ENCODE measurements at places on chromosomes 2 and 18. TPM values are rescaled to one million over a fixed set of nuclear protein-coding genes. Genes with fewer than 3 reads are reported as not detected.

FKBP7 gene
- total RNA-seq = 9.7 TPM

STARD6 gene
- total RNA-seq = not detected

FECH gene
- total RNA-seq = 21.9 TPM

RAB27B gene
- not detected for total RNA-seq

RAB6C gene
- total RNA-seq = not detected

GULP1 gene
- not detected for total RNA-seq

NCKAP5 gene
- not detected for total RNA-seq

FAM161A gene
- total RNA-seq = 3.4 TPM

OR6B2 gene
- total RNA-seq = not detected

FKBP1B gene
- total RNA-seq = 35.2 TPM

PAX8 gene
- total RNA-seq = 1.5 TPM

CPLX4 gene
- total RNA-seq = not detected

NETO1 gene
- total RNA-seq = not detected

KCTD1 gene
- total RNA-seq = 6.8 TPM

ACMSD gene
- not detected for total RNA-seq

KCNK3 gene
- not detected for total RNA-seq

TLX2 gene
- total RNA-seq = not detected

PPP1R1C gene
- total RNA-seq = 1.5 TPM

PTPRM gene
- 12.6 TPM for total RNA-seq

LOXHD1 gene
- not detected for total RNA-seq

IL1RL1 gene
- 0.06 TPM for total RNA-seq

ABCG8 gene
- total RNA-seq = 8.8 TPM

CHRND gene
- 0.10 TPM for total RNA-seq

IGFBP5 gene
- total RNA-seq = not detected

THSD7B gene
- not detected for total RNA-seq

GCKR gene
- total RNA-seq = 15.2 TPM

PTPRN gene
- total RNA-seq = not detected

LCT gene
- total RNA-seq = not detected

Data from HepG2 (cell line).